ENCODE measurements at places on chromosomes 16 and 17.

DNA sequence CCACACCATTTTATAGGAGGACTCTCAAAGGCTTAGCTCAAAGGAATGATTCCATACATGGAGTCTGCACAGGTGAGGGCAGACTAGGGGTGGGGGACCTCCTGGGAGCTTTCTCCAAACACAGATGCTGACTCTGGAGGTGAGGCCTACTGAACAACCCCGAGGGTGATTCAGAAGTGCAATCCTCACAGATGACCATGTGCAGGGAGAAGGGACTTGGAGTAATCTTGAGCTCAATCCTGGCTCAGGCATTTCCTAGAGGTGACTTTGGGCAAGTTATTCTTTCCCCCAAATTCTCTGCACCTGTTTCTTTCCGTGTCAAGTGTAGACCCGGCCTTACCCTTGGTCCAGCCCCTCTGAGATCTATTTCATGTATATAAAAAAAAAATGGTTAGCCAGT, 401.5 kb downstream of the SLC39A11 start:
- DNase-seq, result no peak

DNA sequence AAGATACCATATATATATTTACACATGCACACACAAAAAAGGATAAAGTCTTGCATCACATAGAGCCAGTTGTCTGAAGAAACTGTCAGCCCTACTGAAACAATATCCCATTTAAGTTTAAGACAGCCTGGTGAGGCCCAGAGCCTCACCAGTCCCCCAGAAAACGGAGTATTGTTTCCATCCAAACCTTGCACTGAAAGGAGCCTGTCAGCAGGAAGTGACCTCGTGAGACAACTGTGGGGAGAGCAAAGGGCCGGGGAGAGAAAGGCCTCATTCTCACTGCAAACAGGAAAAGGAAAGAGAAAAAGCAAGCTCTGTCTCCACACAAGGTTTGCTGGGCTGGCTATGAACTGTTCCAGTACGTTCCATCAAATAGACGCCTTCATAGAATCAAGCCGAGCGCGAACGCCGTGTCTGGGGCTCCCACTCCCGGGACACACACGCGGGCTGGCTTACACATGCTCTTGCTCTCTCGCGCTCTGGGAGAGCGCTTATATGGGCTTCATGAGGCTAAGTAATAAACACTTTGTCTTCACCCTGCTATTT, 44.4 kb upstream of the ZFHX3 start:
- DNase-seq, result no peak

GRCh38 chr16:6593799-6594198, 738.8 kb upstream of the RBFOX1 start:
- no peak for DNase-seq

GRCh38 chr17:64069143-64069542, 48.7 kb upstream of the ICAM2 start:
- DNase-seq, result no peak

DNA sequence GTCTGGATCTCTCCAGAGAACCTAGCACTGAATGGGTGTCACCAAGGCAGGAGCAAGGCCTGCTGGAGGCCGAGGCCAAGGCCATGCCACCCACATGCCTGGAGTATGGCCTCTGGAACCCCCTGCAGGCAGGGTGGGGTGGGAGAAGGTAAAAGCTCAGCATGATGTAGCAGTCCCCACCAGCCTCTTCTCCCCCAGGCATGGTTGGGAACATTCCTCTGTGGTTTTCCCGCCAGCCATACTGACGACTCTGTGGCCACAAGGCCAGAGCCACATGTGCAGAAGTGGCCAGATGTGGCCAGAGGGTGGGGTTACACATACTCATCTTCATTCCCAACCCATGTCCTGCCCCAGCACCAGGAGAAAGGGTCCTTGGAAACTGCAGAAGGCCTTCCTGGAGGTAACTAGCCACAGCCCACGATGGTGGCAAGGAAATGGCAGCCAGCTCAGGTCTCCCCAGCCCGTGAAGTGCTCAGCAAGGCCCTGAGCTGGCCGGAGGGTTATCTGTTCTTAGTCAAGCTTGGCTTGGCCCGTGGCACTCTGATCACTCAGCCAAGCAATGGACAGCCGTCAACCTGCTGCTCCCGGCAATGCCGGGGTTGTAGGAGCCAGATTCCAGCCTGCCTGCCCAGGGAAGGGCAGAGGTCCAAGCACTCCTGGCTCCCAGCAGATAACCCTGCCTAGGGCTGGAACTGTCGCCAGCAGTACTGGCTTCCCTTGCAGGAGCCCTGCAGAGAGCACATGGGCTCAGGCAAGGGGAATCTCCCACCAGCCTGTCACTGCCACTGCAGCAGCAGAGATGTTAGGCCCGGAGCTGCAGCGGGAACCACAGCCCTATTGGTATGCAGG, 26.1 kb downstream of the HDAC5 start:
- DNase-seq, result no peak

DNA sequence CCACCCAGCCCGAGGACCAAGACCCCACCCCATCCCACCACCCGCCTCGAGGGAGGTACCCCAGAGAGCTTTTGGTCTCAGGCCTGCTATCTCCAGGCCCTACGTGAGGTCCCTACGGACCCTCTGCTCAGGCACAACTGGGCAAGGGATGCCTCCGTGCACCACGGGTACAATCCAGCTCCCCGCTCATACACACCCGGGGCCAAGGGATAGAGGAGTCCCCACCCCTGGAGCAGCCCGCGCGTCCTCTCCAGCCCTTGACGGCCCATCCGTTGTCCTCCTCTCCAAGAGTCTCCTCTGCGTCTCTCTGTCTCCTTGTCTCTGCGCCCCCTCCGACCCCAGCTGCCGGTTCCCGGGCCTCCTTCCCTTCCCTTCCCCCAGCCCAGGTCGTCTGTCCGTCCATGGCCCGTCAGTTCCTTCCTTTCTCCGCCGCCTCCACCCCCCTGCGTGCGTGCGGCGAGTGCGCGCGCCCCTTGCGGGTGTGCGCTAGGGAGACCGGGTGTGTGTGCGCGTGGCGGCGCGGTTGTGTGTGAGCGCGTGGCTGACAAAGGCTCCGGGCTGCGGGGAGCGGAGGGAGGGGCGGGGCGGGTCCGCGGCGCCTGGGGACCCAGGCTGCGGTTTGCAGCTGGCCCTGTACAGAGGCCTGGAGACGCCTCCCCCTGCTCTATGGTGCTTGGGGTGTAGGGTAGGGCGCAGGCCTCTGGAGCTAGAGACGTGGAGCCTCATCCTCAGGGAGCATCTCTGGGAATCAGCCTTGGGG, 930 bp downstream of the SPNS2 start:
- DNase-seq, result peak; percentile 45

DNA sequence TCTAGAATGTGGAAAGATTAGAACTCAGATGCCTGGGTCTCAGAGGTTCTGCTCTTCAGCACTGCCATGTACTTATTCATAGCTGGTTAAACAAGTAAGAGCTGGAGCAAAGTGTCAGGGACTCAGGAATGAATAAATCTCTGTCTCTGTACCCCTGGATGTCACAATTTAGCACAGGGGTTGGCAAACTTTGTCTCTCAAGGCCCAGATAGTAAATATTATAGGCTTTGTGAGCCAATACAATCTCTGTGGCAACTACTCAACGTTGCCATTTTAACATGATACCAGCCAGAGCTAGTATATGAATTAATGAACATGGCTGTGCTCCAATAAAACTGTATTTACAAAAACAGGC, 220.3 kb upstream of the MON1B start:
- DNase-seq, result no peak

DNA sequence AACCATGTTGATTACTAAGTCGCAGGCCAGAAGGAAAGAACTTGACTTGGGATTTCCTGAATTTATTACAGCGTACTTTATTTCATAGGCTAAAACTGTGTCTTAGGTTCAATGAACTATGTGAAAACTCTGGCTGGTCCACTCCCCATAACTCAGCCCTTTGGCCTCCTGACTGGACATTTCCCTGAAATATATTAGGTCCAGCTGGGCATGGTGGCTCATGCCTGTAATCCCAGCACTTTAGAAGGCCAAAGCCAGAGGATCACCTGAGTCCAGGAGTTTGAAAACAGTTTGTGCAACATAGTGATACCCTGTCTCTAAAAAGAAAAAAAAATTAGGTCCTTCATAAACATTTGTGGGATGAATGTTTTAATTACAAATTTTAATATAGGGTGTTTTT, 97.0 kb downstream of the CYLD start:
- no peak for DNase-seq

DNA sequence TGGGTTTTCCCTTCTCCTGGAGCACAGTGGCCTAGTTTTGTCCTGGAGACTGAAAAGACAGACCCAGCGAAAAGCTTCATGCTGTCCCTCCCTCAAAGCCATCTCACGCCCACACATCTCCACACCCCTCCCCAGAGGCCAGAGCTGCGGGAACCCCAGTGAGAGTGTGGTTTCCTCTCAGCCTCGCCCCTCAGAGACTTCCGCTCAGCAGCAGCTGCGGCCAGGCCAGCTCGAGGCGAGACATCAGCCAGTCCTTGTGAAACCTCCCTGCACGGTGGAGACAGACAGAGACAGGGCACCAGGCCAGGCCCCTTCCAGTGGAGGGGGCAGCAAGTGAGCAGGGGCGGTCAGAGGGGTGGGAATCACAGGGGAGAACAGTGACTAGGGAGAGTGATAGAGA, 77.0 kb upstream of the TNRC6C start:
- peak; percentile 85 for DNase-seq

DNA sequence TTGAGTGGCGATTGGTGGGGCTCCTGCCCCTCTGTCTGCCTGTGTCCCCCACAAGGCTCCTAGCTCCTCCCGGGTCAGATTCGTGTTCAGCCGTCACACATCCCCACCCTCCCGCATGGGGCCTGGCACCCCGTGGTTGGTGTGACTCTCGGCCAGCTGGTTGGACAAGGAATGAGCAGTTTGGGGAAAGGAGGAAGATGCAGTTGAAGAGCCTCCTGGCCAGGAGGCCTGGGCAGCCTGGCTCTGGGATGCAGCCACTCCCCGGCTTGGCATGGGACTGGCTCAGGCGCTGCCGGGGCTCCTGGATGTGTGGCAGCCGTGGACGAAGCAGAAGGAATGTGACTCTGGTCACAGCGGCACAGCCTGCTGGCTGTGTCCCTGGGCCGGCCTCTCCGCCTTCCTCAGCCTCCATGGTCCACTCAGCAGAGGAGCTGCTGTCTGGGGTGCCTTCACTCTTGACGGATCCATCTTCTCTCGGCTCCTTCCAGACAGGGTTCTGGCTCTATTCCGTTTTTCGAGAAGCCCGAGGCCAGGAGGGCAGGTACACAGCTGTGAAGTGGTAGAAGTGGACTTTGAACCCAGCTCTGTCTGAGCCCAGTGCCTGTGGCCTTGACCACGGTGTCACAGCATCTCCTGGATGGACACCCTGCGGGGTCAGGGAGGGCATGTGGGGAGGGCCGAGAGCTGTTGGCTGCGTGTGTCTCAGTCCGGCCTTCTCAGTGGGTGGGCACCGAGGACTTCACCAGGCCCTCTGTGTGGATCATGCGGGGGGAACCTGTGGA, 2.1 kb downstream of the TRAF7 start:
- no peak for DNase-seq

GRCh38 chr17:33137426-33137825, 145.8 kb downstream of the SPACA3 start:
- DNase-seq, result no peak

DNA sequence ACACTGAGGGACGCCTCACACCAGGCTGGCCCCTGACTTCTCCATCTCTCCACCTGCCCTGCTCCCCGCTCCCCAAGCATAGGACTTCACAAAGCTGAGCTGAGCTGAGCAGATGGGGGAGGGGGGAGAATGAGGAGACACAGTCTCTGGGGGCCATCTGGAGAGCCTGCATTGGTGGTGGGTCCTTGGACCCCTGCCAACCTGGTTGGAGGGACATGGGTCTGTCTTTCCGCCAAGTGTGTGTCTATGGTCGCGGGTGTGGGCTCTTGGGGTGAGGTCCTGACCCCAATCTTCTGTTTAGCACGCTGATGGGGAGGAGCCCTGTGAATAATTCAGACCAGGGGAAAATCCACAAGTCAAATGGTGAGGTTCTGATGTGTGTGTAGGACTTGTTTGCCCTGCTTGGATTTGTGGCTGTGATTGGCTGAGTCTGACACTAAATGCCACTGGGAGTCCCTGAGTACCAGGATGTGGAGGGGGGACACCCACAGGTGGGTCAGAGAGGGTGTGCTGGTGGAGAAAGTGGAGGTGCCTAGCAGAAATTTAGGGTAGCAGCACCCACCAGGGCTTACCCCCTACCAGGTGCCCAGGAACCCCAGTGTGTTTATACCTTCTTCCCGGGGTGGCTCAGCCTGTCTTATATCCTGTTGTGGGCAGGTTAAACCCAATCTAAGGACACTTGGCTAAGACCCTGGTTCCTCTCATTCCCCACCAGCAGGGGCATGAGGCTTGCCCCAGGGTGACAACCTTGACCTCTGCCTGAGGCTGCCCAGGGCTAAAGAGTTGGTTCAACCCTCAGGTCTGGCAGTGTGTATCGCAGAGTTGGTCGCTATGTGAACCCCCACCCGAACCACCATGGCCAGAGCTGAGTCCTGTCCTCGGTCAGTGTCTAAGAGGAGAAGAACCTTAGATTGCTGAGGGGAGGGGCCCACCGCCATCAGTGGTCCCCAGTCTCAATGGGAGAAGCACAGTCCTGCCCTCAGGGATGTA, 2.1 kb downstream of the FMNL1 start:
- peak; percentile 76 for DNase-seq

DNA sequence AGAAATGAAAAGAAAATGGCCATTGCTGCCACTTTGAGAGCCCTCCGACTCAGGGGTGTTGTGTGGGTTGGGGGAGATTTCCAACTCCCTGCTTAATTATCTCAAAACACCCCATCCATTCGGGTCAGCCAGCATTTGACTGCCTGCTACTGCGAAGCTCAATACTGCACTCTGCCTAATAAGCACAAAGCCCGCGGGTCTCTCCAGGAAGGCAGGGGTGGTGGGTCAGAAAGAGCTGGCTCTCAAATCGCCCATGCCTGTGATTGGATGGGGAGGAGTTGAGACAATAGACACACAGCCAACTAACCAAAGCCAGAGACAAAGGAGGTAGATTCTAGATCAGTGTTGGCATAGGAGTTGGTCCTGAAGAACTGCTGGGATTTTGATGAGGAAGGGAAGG, 2.3 kb upstream of the XAF1 start:
- DNase-seq, result peak; percentile 2

DNA sequence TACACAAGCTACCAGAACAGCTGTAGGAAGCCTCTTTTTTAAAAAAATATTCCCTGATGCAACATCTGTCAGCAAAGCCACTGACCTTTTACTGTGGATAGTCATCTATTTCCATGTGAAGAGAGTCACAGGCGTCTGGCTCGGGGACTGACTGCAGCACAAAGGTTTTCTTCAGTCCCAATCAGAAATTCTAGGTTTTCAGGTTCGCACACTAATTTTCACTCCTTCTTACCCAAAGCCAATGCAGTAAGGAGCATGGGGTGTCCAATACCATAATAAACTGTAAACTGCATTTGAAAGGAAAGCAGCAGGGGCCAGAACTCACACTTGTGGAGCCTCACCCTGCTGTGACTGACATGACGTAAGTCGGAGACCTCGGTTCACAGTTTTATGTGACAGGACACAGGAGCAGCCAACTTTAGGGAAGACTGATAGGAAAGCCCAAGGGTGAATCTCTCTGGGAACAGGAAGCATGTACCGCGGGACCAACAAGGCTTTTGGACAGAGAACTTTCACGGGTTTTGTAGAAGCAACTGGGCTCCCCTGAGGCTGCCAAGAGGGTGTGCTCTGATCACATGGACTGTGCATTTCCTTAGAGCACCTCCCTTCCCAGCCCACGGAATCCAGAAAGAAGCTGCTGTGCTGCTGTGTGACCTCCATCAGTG, 9.1 kb upstream of the TMEM100 start:
- DNase-seq, result no peak

- DNase-seq, result no peak
Observed at GRCh38 chr16:88705801-88706228, 393 bp downstream of the RNF166 start.
